ENCODE measurements at places on chromosomes 1 and 21. TPM values are rescaled to one million over a fixed set of nuclear protein-coding genes. Genes with fewer than 3 reads are reported as not detected.

PRAMEF20 gene
- total RNA-seq: not detected

TGFB2 gene
- 8.5 TPM for total RNA-seq

C1orf35 gene
- 10.6 TPM for total RNA-seq

MTHFR gene
- 43.2 TPM for total RNA-seq

TTC22 gene
- total RNA-seq: 122 TPM

CD84 gene
- total RNA-seq: 3.8 TPM

LCE1B gene
- not detected for total RNA-seq

LCE1C gene
- total RNA-seq: not detected

EDARADD gene
- total RNA-seq: 0.16 TPM

IGSF21 gene
- 0.70 TPM for total RNA-seq

TMEM125 gene
- total RNA-seq: 31.9 TPM

FCRL1 gene
- total RNA-seq: 1.4 TPM

PRDX6 gene
- 884 TPM for total RNA-seq

SUSD4 gene
- total RNA-seq: 0.77 TPM

ORC1 gene
- 2.1 TPM for total RNA-seq

KRTAP19-3 gene
- not detected for total RNA-seq

TIAM1 gene
- 6.2 TPM for total RNA-seq

FAM131C gene
- not detected for total RNA-seq

SDCCAG8 gene
- total RNA-seq: 22.1 TPM

HPDL gene
- total RNA-seq: 8.8 TPM

MEX3A gene
- total RNA-seq: 0.66 TPM

Measured in mucosa of descending colon (tissue), 3 donors.